Hippocampal formation (tissue), 2 donors: ENCODE measurements at places on chromosomes 5 and 9.

GRCh38 chr5:149007174-149007573 lies 55.7 kb downstream of the SH3TC2 start:
- no peak for DNase-seq

DNA sequence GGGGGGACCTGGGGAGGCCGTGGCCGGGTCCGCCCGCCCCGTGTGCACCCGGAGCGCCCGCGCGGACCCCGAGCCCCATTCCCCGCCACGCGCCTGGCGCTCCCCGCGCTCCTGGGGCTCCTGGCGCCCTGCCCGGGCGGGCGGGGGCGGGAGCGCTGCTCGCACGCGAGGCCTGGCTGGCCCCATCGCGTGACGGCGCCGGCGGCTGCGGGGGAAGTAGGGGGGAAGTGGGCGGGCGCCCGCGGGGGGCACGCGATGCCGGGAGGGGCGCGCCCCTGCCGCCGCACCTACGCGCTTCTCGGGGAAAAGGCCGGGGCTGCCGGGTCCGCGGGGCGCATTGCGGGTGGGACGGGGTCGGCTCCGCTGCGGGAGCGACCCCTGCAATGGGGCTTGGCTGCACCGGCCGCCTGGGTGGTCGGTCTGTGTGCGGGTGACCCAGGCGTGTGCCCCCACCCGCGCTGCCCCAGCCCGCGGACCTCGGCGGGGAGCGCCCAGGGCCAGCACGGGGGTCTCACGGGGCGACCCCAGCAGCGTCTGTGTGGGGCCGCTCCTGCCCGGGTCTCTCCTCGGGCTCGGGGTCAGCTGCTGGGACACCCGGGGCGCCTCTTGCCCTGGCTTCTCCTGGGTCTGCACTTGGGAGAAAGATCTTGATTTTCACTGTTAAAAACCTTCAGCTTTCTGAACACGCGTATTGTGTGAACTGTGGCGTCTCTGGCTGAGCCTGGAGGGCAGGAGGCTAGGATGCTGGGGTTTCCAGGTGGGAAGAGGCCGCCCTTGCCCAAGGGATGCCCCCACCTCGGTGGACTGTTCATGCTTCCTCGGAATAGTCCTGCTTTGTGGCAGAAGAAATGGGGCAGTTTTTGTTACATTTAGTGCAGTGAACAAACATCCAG lies 52.4 kb downstream of the AHRR start:
- DNase-seq, result no peak

DNA sequence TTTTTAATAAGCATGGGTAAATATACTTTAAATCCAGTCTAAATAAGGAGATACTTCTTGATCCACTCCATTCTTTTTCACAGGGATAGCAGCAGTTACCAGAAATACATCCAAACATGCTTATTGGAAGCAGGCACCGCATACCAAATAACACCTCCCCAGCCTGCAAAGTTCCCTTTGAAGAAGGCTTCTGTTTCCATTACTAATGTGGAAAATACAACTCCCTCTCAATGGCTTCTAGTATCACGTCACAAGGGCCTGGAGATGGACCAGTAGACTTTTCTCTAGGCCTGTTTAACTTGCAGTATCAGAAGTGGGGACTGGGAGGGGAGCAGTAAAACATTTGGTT lies 20.8 kb downstream of the TMEM245 start:
- DNase-seq, result no peak

DNA sequence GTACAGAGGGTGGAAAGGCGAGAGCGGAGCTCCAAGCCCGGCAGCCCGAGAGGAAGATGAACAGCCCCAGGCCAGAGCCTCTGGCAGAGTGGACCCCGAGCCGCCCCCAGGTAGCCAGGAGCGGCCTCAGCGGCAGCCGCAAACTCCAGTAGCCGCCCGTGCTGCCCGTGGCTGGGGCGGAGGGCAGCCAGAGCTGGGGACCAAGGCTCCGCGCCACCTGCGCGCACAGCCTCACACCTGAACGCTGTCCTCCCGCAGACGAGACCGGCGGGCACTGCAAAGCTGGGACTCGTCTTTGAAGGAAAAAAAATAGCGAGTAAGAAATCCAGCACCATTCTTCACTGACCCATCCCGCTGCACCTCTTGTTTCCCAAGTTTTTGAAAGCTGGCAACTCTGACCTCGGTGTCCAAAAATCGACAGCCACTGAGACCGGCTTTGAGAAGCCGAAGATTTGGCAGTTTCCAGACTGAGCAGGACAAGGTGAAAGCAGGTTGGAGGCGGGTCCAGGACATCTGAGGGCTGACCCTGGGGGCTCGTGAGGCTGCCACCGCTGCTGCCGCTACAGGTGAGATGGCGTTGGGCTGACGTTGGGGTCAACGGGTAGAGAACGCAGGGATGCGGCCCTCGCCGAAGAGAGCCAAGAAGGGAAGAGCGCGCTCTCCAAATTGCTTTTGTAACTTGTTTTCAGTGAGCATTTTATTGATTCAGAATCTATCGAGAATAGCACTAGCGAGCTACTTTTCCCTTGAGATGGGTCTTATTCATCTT lies at the start of gene PTGER4:
Gene PTGER4 (plus strand): TSS at position 3 of the 769 bp plus-strand sequence. CDS start 1,079 bp downstream, outside the sequence.
- DNase-seq, result no peak

- DNase-seq, result no peak
Observed at GRCh38 chr5:181199881-181200638, 4.9 kb downstream of the TRIM7 start.

DNA sequence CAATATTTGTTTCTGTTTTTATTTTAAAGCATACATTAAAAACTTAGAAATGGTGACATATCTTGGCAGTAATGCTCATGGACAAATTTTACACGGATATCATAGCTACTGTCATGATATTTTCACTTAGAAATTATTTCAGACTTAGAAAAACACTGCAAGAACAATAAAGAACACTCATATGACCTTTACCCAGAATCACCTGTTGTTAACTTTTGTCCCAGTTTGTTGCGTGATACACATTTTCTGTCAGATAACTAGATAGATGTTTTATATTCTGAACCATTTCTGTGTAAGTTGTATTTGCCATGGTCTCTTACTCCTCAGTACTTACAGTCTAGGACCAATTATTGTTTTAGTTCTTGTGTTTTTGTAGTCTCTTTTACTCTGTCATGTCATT lies 3.6 kb upstream of the LRRC70 start:
- DNase-seq, result no peak

DNA sequence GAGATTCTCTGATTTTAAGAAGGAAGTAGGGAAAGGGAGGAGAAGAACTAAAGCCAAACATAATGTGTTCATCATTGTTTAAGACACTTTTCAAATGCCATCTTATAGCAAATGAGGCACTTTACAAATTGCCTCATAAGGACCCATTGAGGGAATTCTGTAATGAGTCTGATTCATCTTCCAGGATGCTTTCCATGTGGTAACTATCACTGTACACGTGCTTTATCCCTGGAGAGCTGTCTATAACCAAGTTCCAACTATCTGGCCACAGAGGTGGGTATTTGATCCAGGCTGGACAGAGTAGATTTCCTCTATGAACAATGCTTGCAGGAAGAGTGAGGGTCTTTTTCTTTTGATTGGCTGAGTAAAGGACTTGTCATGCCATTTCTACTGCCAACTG lies 183.5 kb upstream of the NFIB start:
- DNase-seq, result no peak

DNA sequence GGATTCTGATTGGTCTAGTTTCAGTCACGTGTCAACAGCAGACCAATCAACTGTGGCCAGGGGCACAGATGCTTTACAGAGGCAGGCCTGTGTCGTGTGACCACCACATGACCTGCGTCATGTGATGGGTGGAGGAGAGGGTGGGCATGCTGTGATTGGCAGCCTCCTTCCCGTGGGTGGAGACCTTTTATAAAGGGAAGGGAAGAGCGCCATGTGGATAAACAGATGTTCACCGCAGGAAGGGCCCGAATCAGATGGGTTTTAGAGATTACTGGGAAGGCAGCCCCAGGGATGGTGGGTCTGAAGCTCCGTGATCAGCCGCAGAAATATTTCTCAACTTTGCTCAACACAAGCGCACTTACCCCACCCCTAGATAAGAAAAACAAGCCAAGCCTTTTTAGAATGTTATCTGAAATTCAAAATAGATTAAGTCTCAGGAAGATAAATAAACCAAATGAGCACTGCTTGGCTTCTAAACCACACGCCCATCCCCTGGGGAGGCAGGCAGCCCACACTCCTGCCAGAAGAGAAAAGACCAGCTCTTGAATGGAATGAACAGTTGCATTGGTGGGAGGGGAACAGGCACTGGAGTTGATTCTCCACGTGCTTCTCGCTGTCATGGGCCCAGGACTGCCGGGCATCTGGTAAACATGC lies 43.6 kb downstream of the ROPN1L start:
- DNase-seq, result no peak

GRCh38 chr5:55691265-55692105 lies 20.6 kb downstream of the SLC38A9 start:
- no peak for DNase-seq

DNA sequence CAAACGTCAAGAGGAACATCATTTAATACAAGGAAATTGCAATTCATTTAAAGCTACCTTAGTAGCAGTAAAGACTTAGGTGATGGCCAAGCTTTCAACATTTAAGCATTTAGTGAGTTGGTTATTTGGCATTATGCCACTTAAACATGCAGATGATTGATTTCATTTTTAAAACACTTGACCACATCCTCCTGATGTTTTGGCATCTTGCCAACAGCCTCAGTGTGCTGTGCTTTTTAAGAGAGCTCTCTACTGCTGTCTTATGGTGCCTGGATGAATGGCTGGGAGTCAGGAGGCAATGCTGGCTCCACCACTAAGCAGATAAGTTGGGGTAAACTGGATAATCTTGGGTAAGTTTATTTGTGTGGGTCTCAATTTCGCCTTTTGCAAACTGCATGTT lies 364.5 kb downstream of the MAN2A1 start:
- no peak for DNase-seq

DNA sequence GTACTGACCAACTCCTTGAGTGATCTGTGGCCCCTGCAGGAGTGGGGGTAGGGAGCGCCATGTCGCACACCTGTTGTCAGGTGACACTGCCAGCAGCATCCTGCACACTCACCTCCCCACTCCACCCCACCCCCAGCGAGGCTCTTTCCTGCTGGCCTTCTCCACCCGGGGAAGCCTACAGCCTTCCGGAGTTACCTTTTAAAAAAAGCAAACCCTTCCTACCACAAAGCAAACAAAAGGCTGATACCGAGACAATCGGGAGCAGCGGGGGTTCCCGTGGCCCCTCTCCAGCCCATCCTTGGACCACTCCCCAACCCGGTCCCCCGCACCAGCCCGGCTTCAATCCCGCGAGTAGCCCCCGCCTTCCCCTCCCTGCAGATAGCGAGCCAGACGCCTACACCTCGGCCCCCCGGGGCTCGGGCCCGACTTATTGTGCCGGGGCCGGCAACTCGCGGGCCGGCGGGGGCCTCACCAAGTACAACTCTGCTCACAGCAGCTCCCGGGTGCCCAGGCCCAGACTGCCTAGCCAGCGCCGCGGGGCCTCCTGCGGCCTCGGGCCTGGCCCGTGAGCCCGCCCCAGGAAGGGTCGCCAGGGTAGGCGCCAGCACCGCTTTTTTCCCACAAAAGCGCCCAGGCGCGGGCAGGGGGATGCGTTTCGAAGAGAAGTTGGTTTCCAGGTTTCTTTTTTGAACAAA lies 724 bp downstream of the MACROH2A1 start:
- no peak for DNase-seq

- DNase-seq, result no peak
Observed at GRCh38 chr9:76927540-76928240, 21.8 kb upstream of the PRUNE2 start.

DNA sequence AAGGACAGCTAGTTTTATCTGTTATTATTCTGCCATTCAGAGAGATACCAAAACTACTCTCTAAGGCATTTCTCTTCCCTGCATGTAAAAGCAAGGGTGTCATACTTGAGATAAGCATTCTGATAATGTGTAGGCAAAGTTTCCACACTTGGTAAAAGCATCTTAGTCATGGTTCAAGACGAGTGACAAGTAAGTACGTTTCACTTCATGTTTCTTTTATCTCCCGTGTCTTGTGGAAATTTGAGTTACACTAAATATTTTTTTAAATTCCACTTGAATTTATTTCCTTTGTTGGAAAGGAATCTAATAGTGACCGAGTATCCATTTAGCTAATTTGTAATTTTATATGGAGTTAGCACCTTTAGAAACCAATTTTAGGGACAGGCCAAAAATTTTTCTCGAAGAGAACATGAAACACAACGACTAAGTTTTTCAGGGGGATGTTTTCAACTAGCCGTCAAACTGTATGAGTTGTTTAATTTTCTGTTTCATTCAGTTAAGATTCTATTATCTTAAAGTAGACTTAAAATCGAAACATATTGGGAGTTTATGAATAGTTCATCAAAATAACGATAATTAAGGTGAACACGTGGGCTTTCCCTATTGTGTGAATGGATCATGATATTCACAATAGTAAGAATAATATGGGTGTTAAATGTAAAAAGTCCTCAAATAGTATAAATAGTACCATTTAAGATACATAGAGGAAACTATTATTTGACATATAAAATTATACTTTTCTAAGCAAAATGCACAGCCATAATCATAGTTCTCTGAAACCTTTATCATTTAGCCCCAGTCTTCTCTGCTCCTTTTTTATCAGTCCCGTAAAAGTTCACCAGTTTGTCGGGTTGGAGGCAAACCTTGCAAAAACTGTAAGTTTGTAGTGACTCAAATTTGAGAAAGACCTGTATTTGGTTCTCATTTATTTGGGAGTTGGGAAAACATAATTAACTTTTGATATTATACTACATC lies 1.6 kb downstream of the RFESD start:
- DNase-seq, result no peak

GRCh38 chr5:163580516-163580915 lies 75.1 kb downstream of the MAT2B start:
- no peak for DNase-seq

DNA sequence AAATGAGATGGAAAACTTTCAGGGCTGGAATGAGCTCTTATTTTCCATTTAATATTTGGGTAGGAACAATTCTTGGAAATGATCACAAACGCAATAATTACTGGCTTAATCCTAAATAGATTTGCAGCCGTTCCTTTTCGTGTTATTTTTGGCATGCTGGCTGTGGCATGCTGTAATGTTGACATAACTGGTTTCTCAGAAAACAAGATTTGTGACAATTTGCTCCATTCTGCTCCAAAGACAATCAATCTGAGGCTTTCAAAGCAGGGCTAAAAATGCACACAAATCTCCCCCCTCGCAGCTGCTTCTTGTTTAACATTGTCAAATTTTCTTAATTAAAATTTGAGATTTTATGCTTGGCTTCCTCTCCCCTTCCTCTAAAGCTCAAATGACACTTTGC lies 151.2 kb downstream of the TTC39B start:
- DNase-seq, result no peak

- no peak for DNase-seq
Observed at GRCh38 chr5:160456480-160457177, 35.0 kb downstream of the PTTG1 start.
